ENCODE measurements at places on chromosomes 11 and 22.

DNA sequence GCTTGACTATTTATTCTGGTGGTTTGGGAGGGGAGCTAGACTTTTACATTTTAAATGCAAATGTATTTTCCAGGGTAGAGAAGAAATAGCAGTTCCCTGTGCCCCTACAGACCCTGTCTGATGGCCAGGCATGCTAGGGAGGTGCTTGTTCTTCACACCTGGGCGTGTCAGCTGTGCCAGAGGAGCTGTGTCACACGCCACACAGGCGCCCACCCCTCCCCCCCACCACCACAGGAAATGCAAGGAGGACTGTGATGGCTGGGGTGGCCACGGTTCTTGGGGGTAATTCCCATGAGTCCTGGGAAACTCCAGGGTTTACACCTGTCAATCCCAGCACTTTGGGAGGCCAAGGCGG lies 82.2 kb downstream of the FLI1 start:
- no peak for DNase-seq

DNA sequence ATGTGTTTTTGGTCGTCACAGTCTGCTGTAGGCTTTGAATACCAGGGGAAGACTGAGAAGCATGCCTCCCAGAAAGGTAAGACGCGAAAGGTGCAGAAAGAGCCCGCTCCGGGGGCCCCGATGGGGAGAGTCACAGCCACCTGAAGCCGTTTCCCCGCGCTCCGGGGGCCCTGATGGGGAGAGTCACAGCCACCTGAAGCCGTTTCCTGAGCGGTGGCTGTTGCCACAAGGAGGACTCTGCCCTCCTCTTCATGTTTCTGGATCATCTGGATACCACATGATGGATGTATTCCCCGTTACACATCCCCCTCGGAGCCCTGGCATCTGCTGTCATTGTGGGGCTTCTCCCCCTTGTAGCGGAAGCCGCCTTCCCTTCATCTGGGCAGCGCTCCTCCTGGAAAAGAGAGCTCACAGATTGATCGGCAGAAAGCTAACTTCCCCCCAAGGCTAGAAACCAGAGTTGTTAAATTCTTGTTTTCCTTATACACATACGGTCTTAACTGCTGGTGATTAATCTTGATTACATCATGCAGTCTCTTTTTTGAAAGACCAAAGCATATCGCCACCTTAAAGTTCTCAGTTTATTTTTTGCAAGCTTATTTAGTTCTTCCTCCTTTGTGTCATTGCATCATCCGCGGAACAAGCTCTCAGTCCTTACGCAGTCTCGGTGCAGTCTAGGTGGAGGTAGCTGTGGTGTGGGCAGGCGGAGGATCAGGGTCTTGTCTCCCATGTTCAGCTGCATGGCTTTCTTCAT lies 17.5 kb downstream of the CTTN start:
- DNase-seq = no peak

DNA sequence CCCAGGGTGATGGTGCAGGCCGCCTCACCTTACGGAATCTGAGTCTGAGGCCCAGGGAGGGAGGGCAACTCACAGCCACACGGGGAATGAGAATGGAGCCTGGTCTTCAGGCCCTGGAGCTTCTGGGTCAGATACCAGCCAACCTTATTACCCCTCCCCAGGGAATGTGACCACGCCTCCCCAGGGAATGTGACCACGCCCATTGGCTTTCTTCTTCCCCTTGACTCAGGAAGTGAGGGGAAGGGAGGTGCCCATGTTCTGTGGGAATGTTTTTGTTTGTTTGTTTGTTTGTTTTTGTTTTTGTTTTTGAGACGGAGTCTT lies 57.5 kb upstream of the RBFOX2 start:
- no peak for DNase-seq

- no peak for DNase-seq
Observed at GRCh38 chr11:132898676-132899075, 633.6 kb downstream of the OPCML start.

GRCh38 chr22:50398831-50399648 lies 55.9 kb downstream of the PPP6R2 start:
- DNase-seq = no peak

DNA sequence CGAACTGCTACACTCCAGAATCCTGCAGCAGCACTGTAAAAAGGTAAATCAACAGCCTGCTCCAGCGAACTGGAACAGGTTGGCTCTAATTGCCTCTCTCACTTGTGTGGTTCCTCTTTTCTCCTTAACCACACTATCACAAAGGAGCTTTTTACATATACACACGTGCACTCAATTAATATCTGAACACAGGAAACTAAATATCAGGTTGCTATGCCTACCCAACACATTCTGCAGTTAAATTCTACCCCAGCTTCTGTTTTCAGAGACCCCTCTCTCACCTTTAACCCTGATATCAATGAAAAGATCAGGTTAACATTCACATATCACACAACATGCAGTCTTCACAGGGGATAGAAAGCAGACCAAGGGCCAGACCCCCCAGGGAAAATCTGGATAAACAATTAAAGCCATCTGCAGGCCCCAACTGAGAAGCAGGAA lies 11.0 kb downstream of the RBFOX2 start:
- DNase-seq = no peak

Measured in NCI-H446 treated with DMSO at 0.1 percent for 48 hours (cell line).